ENCODE measurements at places on chromosomes 16 and 17.

GRCh38 chr16:626787-627453 is 3.9 kb upstream of the WFIKKN1 start:
- no peaks in the 10 kb centered on the region for H3K27me3 ChIP-seq
- DNase-seq, result peak; percentile 85
- peaks cover 73% of the 10 kb centered on the region for H3K4me1 ChIP-seq
- H3K27ac ChIP-seq, result peak overlapping the region; percentile 39

GRCh38 chr17:1880851-1881630 is 51.2 kb downstream of the RPA1 start:
- H3K27me3 ChIP-seq, result no peaks in the 10 kb centered on the region
- H3K4me3 ChIP-seq, result no peak overlapping the region
- H3K4me1 ChIP-seq, result no peaks in the 10 kb centered on the region
- no peak overlapping the region for H3K27ac ChIP-seq
- no peak for DNase-seq
- peaks cover 15% of the 10 kb centered on the region for H3K36me3 ChIP-seq

DNA sequence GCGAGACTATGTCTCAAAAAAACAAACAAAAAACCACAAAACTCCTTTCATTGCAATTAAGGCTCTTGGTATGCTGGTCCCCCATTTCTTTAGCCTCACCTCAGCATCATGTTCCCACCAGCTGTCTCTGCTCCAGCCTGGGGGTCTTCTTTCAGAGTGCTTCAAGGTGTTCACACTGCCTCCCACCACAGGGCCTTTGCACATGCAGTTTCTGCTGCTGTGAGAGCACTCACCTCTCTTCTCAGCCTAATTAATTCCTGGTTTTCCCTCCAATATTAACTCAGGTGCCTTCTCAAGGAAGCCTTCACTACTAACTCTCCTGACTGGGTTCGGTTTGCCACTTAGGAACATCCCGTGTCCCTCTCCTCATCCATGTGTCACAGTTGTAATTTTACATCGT is 15.9 kb upstream of the PIK3R6 start:
- H3K36me3 ChIP-seq, result no peaks in the 10 kb centered on the region
- no peak for DNase-seq
- no peak overlapping the region for H3K4me3 ChIP-seq
- H3K27ac ChIP-seq, result no peak overlapping the region

DNA sequence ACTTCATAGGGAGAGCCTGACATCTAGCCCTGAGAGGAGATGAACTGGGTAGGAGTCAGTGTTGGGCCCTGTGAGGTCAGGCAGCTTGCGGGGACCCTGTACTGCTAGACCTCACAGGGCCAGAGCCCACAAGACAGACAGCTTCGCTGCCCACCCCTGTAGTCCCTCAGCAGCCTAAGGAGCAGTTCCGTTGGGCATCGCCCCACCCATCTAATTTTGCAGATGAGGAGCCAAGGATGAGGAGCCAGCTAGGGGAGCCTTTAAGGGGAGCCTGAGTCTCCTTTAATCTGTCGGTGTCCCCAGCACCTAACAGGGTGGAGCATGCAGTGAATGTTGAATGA is 755 bp upstream of the TUFM start:
- peak overlapping the region; percentile 94 for H3K4me3 ChIP-seq
- H3K4me1 ChIP-seq, result peaks cover 6% of the 10 kb centered on the region
- no peaks in the 10 kb centered on the region for H3K27me3 ChIP-seq
- DNase-seq, result no peak
- H3K36me3 ChIP-seq, result peaks cover 3% of the 10 kb centered on the region

DNA sequence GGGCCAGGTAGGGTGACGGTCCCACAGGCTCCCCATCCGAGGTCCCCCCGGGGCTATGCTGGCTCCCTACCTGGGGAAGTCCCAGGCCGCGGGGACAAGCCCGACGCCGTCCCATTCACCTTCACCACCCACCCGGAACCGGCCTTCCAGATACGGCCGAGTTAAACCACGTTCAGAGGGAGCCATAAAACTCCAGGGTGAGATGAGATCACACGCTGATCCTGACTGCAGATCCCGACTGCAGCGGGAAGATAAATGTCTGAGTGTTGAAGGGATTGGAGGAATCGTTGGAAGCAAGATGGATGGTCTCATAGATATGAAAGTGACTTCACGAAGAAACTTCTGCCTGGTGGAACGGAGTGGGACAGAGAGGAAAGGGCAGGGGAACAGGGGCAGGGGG is 13.6 kb upstream of the C1QTNF8 start:
- no peaks in the 10 kb centered on the region for H3K27me3 ChIP-seq
- H3K36me3 ChIP-seq, result no peaks in the 10 kb centered on the region
- H3K27ac ChIP-seq, result no peak overlapping the region
- no peak overlapping the region for H3K4me3 ChIP-seq
- 0 out of 2 replicates have a peak, but pooled peaks cover 18% of the 10 kb centered on the region for H3K4me1 ChIP-seq

GRCh38 chr16:11638140-11638539 is 30.1 kb upstream of the SNN start:
- H3K27ac ChIP-seq, result no peak overlapping the region
- no peak for DNase-seq
- peaks cover 11% of the 10 kb centered on the region for H3K4me1 ChIP-seq
- H3K36me3 ChIP-seq, result no peaks in the 10 kb centered on the region
- no peaks in the 10 kb centered on the region for H3K27me3 ChIP-seq
- no peak overlapping the region for H3K4me3 ChIP-seq

DNA sequence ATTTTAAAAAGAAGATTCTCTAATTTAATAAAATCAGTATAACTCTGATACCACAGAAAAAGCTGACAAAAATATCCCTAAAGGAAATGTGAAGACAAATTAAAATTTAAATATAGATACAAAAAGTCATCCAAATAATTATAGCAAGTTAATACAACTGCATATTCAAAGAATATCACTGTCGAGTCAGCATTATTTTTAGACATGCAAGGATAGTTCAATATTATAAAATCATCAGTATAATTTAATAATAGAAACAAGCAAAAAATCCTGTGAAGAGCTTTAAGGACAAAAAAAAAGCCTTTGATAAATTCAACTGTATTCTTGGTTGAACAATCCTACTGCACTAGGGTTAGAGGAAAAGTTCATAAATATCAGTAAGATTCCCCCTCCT is 21.0 kb upstream of the CDYL2 start:
- H3K27ac ChIP-seq, result no peak overlapping the region
- H3K27me3 ChIP-seq, result no peaks in the 10 kb centered on the region
- DNase-seq, result no peak
- no peak overlapping the region for H3K4me3 ChIP-seq
- no peaks in the 10 kb centered on the region for H3K36me3 ChIP-seq

DNA sequence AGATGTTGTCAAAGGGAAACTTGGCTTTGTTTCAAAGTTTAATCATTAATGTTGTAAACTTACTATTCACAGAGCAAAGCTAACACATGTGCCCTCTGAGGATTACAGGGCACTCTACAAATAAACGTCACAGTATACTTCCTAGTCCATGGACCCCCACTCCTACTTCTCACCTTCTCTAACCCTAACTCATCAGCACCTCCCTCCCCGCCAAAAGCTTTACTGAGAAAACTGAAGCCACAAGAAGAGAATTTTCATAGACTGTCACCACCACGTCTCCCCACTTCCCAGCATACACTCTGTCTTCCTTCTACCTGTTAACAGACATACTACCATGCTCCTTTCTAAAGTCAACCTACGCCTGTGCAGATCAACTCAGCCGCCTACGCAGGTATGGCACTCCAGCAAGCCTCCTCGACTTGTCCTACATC is 29.0 kb downstream of the HELZ start:
- no peaks in the 10 kb centered on the region for H3K36me3 ChIP-seq
- no peak overlapping the region for H3K27ac ChIP-seq
- no peaks in the 10 kb centered on the region for H3K27me3 ChIP-seq

DNA sequence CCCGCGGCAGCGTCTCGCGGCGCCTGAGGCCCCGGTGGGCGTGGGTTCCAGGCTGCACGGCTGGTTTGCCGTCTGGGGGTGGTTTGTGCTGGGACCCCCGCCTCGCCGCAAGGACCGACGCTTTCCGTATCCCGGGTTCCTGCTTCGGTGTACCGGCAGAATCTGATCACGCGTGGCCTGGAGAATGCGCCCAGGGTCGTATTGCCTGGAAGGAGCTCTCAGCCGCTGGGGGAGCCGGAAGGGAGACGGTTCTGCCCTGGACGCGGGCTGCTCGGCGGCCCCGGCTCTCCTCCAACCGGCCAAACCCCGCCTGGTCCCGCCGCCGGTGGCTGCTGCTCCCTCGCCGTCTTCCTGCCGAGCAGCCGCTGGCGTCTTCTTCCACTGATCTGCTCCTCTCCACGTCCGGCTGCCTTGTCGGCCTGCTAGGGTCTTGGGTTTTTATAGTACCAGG is 39.8 kb downstream of the ZNF778 start:
- no peak for DNase-seq
- no peaks in the 10 kb centered on the region for H3K4me1 ChIP-seq
- no peaks in the 10 kb centered on the region for H3K27me3 ChIP-seq
- H3K36me3 ChIP-seq, result no peaks in the 10 kb centered on the region

DNA sequence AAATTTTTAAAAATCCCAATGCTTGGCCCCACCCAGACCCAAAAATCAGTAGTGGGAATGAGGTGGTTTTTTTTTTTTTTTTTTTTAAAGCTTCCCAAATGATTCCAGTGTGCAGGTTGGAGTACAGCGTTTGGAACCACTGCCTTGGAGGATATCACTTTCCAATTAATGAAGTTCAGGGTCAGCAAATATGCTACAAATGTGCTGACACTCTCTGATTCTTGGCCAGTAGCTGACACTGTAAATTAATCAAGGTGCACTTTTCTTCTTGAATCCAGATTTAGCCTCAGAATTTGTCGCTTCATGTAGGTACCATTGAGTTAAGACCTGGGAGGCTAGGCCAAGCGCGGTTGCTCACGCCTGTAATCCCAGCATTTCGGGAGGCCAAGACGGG is 230.2 kb downstream of the SNX29 start:
- no peaks in the 10 kb centered on the region for H3K4me1 ChIP-seq
- H3K27me3 ChIP-seq, result no peaks in the 10 kb centered on the region
- no peak overlapping the region for H3K4me3 ChIP-seq

- no peak for DNase-seq
- H3K4me1 ChIP-seq, result no peaks in the 10 kb centered on the region
- no peaks in the 10 kb centered on the region for H3K27me3 ChIP-seq
- no peak overlapping the region for H3K4me3 ChIP-seq
Measured at GRCh38 chr16:66562986-66563385, 3.3 kb upstream of the CMTM1 start.

DNA sequence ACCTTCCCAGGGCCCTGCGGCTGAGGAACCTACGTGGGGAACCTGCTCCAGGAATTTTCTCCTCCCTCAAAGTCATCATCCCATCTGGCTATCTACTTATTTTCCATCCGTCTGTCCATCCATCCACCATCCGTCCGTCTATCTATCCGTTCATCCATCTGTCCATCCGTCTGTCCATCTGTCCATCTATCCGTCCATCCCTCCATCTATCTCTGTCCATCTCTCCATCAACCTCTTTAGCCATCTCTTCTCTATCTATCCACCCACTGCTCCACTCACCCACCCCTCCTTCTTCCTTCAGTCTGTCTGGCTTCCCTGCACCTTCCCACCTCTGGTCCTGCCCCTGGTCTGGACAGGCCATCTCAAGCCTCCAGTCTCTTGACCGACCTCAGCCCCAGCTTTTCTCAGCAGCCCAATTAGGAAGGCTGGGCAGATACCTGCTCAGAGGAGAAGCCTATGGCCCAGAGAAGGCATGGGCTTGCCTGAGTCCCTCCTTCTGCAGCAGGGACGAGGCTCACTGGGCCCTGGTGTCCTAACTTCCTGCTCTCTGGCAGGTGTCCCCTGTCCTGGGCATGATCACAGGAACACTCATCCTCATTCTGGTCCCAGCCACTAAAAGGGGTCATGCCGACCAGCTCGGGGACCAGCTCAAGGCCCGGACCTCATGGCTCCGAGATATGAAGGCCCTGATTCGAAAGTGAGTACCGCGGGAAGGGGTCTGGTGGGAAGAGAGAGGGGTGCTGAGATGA is 23.0 kb downstream of the MYBBP1A start:
- H3K4me3 ChIP-seq, result no peak overlapping the region
- no peaks in the 10 kb centered on the region for H3K27me3 ChIP-seq
- H3K36me3 ChIP-seq, result no peaks in the 10 kb centered on the region
- no peak for DNase-seq
- H3K27ac ChIP-seq, result no peak overlapping the region
- peaks cover 21% of the 10 kb centered on the region for H3K4me1 ChIP-seq

DNA sequence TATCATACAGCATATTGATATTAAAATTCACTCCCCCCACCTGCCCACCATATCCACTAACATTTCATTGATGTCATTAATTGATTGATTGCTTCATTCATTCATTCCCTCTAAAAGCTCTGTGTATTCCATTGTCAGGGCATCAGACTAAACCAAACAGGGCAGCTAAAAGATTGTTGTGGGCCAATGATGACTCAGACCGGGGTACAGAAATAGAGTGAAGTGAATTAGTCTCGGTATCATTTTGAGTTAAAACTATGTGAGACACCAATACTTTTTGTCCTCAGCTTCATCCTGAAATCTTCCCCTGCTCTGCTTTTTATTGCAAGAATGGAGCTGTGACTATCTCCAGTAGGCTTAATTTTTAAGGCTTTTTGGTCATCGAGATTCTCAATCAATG is 868.3 kb downstream of the CDH11 start:
- no peaks in the 10 kb centered on the region for H3K4me1 ChIP-seq
- no peaks in the 10 kb centered on the region for H3K27me3 ChIP-seq
- H3K36me3 ChIP-seq, result no peaks in the 10 kb centered on the region
- DNase-seq, result no peak
- H3K27ac ChIP-seq, result no peak overlapping the region
- H3K4me3 ChIP-seq, result no peak overlapping the region

DNA sequence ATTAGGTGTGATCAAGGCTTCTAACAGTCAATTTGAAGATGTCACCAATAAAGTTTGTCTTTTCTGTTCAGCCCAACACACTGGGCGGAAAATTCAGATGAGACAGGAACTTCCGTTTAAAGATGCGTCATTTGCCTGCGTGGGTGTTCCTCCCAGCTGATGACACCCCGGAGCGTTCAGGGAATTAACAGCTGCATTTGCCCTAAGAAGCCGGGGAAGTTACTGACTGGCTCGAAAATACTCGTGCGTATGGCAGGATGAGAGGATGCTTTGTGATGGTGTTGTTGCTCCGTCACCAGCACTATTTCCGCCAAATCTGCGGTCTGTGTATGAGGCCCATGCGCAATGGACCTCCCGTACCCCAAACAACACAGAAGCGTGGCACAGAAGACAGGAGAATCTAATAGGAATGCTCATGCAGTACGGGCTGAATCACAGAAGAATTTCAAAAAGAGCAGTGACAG is 11.9 kb upstream of the PVALEF start:
- H3K4me1 ChIP-seq, result no peaks in the 10 kb centered on the region
- no peak overlapping the region for H3K27ac ChIP-seq
- H3K27me3 ChIP-seq, result no peaks in the 10 kb centered on the region
- H3K36me3 ChIP-seq, result no peaks in the 10 kb centered on the region

GRCh38 chr17:76546556-76547182 is 6.8 kb downstream of the PRCD start:
- H3K36me3 ChIP-seq, result no peaks in the 10 kb centered on the region
- H3K4me1 ChIP-seq, result peaks cover 30% of the 10 kb centered on the region
- peak overlapping the region; percentile 36 for H3K27ac ChIP-seq
- H3K27me3 ChIP-seq, result no peaks in the 10 kb centered on the region
- no peak overlapping the region for H3K4me3 ChIP-seq

- peaks cover 61% of the 10 kb centered on the region for H3K4me1 ChIP-seq
- H3K4me3 ChIP-seq, result no peak overlapping the region
- H3K27ac ChIP-seq, result peak overlapping the region; percentile 86
- no peaks in the 10 kb centered on the region for H3K27me3 ChIP-seq
- H3K36me3 ChIP-seq, result no peaks in the 10 kb centered on the region
Measured at GRCh38 chr16:85525420-85526184, 87.5 kb upstream of the GSE1 start.

GRCh38 chr17:47738178-47738577 is 5.1 kb downstream of the TBX21 start:
- H3K27me3 ChIP-seq, result no peaks in the 10 kb centered on the region
- no peaks in the 10 kb centered on the region for H3K4me1 ChIP-seq
- no peaks in the 10 kb centered on the region for H3K36me3 ChIP-seq
- no peak overlapping the region for H3K4me3 ChIP-seq
